ENCODE measurements at places on chromosomes 5 and 9. TPM values are rescaled to one million over a fixed set of nuclear protein-coding genes. Genes with fewer than 3 reads are reported as not detected.
A peak's percentile ranks its signal among the peaks of the same experiment; 100 is the strongest.

GRCh38 chr5:160421625-160422258 lies at the start of gene PTTG1:
Gene PTTG1, plus strand, starts transcription at chr5:160421855. Its CDS starts 458 bp downstream, at chr5:160422313.
- H3K27me3 ChIP-seq = no peaks in the 10 kb centered on the region
- no peaks in the 10 kb centered on the region for H3K36me3 ChIP-seq
- peaks cover 66% of the 10 kb centered on the region for H3K4me1 ChIP-seq
- H3K4me3 ChIP-seq = peak within 1 kb of the TSS; percentile 92
- peak within 1 kb of the TSS; percentile 91 for H3K27ac ChIP-seq
- peak; percentile 97 for DNase-seq

- no peak for DNase-seq
- no peak overlapping the region for H3K4me3 ChIP-seq
- H3K4me1 ChIP-seq = no peaks in the 10 kb centered on the region
Measured at GRCh38 chr9:77764894-77765780, 117.0 kb upstream of the GNA14 start.

DNA sequence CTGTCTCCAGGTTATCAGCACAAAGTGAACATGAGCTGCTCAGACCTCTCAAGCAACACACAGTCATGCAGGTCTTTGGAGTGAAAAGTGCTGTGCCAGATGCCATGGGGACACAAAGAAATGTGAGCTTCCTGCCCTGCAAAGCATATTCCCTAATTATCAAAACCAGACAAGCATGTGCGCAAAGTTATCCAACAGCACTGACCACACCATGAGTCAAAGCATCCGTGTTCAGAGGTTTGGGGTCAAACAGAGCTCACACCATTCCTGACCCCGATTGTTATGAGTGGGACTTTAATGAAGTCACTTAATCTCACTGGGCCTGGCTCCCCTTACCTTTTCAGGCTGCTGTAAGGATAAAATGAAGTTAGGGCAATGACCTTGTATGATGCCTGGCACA lies 138.5 kb downstream of the SLIT3 start:
- peak overlapping the region; percentile 87 for H3K27ac ChIP-seq
- peaks cover 53% of the 10 kb centered on the region for H3K4me1 ChIP-seq
- no peak for DNase-seq
- no peak overlapping the region for H3K4me3 ChIP-seq
- peaks cover 14% of the 10 kb centered on the region for H3K36me3 ChIP-seq

DNA sequence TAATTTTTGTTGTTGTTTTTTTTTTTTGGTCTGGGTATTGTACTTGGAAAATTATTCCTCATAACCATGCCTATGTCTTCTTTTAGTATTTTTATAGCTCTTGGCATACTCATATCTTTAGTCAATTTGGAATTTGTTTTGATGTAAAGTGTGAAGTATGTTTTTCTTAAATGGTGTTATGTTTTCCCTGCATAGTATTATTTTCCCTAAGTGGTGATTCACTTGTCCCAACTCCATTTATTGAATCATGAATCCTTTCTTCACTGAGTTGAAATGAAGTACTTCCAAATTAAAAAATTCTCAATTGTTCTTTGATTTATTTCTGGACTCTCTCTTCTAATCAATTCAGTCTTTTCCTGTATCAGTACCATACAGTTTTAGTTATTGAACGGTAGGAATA lies 46.5 kb downstream of the POLK start:
- no peaks in the 10 kb centered on the region for H3K27me3 ChIP-seq
- H3K36me3 ChIP-seq = peaks cover 49% of the 10 kb centered on the region
- H3K4me1 ChIP-seq = peaks cover 14% of the 10 kb centered on the region
- no peak overlapping the region for H3K4me3 ChIP-seq
- H3K27ac ChIP-seq = no peak overlapping the region

GRCh38 chr9:113150670-113151611 lies at the start of gene SLC31A2:
Gene SLC31A2, plus strand, starts transcription at chr9:113151007. Its CDS starts 68 bp downstream, at chr9:113151075.
- peaks cover 14% of the 10 kb centered on the region for H3K4me1 ChIP-seq
- peak; percentile 94 for DNase-seq
- peaks cover 12% of the 10 kb centered on the region for H3K27me3 ChIP-seq
- peak within 1 kb of the TSS; percentile 76 for H3K4me3 ChIP-seq

IFNA16 gene
- total RNA-seq = not detected

- no peaks in the 10 kb centered on the region for H3K4me1 ChIP-seq
- no peaks in the 10 kb centered on the region for H3K27me3 ChIP-seq
- H3K4me3 ChIP-seq = no peak overlapping the region
- H3K27ac ChIP-seq = no peak overlapping the region
Measured at GRCh38 chr9:88005240-88005639, 30.9 kb upstream of the CDK20 start.

CDC20B gene
- not detected for total RNA-seq

GRCh38 chr5:178207183-178207916 lies 3.0 kb downstream of the HNRNPAB start:
- no peaks in the 10 kb centered on the region for H3K27me3 ChIP-seq
- peaks cover 26% of the 10 kb centered on the region for H3K4me1 ChIP-seq
- H3K4me3 ChIP-seq = peak overlapping the region; percentile 18
- no peak for DNase-seq
- H3K36me3 ChIP-seq = peaks cover 50% of the 10 kb centered on the region

- H3K27ac ChIP-seq = no peak overlapping the region
- H3K4me1 ChIP-seq = no peaks in the 10 kb centered on the region
- no peaks in the 10 kb centered on the region for H3K27me3 ChIP-seq
Measured at GRCh38 chr5:41736641-41737040, 133.6 kb downstream of the OXCT1 start.

SLC46A2 gene
- not detected for total RNA-seq

DNA sequence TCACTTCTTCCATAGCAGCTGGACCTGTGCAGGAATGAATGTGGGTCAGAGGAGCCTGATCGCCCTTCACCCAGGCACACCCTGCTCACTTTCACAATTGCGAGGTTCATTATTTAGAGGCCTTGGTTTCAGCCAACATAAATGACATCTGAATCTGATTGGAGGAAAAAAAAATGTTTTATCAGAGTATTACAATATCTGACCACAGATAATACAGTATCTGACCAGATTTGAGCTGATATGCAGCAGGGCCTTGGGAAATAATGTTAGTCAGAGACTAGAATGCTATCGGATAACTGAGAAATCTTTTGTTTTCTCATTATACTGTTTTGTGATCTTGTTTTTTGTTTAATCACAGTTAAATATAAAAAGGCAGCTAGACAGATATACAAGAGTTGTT lies 7.7 kb downstream of the ICE1 start:
- no peak for DNase-seq
- H3K4me3 ChIP-seq = no peak overlapping the region
- peaks cover 47% of the 10 kb centered on the region for H3K4me1 ChIP-seq
- no peak overlapping the region for H3K27ac ChIP-seq

DNA sequence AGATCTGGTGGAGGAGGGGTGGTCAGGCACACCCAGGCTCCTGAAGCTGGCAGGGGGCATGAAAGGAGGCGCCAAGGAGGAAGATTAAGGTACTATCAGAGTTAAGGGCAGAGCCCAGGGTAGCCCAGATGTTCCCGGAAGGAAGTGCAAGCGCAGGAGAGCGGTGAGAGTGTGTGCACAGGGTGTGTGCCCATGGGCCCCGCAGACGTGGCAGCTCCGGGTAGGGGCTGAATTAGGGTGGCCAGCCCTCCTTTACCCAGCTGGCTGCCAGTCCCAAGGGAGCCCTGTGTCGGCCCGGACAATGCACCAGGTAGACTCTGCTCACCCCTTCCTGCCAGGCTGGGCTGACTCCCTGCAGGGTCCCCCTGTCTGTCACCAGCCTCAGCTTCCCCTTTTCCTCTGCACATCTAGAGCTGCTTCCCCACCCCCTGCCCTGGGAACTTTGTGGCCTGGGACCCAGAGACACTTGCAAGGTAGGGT lies at the start of gene SMIM33:
Gene SMIM33, plus strand, starts transcription at position 184 of the 480 bp plus-strand sequence. Its CDS starts 118 bp downstream, at position 302.
- DNase-seq = no peak
- H3K27me3 ChIP-seq = no peaks in the 10 kb centered on the region
- no peak within 1 kb of the TSS for H3K27ac ChIP-seq
- H3K4me1 ChIP-seq = peaks cover 32% of the 10 kb centered on the region

- peaks cover 43% of the 10 kb centered on the region for H3K27me3 ChIP-seq
- no peaks in the 10 kb centered on the region for H3K4me1 ChIP-seq
- no peak overlapping the region for H3K27ac ChIP-seq
- H3K36me3 ChIP-seq = no peaks in the 10 kb centered on the region
Measured at GRCh38 chr5:108607421-108607820, 140.3 kb upstream of the FER start.

DNA sequence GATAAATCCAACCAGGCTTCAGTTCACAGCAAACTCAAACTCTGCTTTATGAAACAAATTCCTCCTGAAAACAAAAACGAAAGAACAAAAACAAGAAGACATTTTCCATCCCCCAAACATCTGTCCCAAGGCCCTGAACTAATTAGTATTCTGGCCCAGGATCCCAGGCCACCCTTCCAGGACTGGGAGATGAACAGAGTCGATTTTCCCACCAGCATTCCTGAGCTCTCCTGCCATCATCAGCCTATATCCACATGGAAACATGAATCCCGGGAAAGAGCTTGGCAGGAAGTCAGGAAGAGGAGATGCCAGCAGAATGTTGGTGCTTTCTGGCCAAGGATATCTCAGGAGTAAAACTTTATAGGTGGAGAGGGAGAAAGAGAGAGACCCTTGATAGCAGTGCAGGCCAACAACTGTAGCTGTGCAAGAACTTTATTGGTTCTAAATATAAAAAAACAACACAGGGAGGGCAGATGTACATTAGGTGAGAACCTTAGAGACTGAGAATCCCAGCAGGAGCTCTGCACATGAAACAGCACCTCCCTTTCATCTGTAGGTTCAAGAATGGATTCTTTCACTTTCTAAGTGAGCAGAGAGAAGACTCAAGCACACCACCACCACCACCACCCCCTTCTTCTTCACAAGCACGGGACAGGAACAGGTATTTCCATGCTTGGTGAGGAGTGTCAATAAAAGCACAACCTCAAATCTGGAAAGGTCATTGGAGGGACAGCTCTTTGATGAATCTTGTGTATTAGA lies 190.7 kb upstream of the TAS2R1 start:
- no peak for DNase-seq
- H3K27me3 ChIP-seq = no peaks in the 10 kb centered on the region
- no peaks in the 10 kb centered on the region for H3K36me3 ChIP-seq

- H3K27me3 ChIP-seq = no peaks in the 10 kb centered on the region
Measured at GRCh38 chr5:158751961-158752655, 347.6 kb downstream of the EBF1 start.

DNA sequence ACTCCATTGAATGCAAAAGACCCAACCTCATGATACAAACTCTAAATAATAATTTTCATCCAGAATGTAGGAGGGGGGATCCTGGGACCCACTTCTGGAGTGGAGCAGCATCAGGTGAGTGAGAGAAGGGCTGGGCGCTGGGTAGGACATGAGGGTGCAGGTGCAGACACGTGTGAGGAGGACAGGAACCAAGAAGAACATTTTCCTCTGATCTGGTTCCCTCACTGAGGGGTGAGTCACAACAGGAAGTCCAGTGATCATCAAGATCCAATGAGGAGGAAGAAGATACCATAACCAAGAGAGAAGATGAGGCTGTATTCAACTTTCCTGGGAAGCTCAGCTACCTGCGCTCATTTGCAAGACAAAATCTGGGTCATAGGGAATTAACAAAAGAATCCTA lies 57.4 kb downstream of the SFXN1 start:
- H3K27me3 ChIP-seq = no peaks in the 10 kb centered on the region
- DNase-seq = no peak
- H3K27ac ChIP-seq = no peak overlapping the region
- peaks cover 8% of the 10 kb centered on the region for H3K4me1 ChIP-seq
- no peak overlapping the region for H3K4me3 ChIP-seq
- H3K36me3 ChIP-seq = peaks cover 3% of the 10 kb centered on the region

GRCh38 chr5:147391781-147392180 lies 118.1 kb downstream of the DPYSL3 start:
- H3K4me3 ChIP-seq = no peak overlapping the region
- H3K4me1 ChIP-seq = no peaks in the 10 kb centered on the region
- peaks cover 29% of the 10 kb centered on the region for H3K36me3 ChIP-seq
- no peak for DNase-seq
- no peaks in the 10 kb centered on the region for H3K27me3 ChIP-seq

DNA sequence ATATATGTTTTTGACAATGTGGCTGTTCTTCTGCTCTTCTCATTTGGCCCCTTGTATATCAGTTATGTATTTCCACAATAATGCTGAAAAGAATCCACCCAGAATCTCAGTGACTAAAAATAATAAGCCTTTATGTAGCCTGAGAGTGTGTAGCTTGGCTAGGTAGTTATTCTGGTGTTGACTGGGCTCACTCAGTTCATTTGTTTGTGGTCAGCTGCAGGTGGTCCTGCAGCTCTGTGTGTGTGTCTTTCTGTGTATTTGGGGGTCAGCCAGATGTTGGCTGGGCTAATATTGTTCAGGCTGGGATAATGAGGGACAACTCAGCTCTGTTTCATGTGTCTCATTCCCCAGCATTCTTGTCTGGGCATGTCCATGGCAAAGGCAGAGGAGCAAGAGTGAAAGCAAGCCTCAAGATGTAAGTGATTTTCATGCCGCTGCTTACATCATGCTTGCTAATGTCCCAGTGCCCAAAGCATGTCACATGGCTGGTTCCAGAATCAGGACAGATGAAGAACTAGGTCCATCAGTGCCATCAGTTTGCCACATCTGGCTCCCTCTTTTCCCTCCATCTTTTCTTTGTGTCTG lies 162.8 kb downstream of the KCTD16 start:
- peaks cover under 1% of the 10 kb centered on the region for H3K27me3 ChIP-seq
- H3K4me3 ChIP-seq = no peak overlapping the region
- no peaks in the 10 kb centered on the region for H3K4me1 ChIP-seq
- no peak overlapping the region for H3K27ac ChIP-seq
- DNase-seq = no peak

GRCh38 chr5:159269723-159270122 lies 6.6 kb downstream of the UBLCP1 start:
- H3K4me1 ChIP-seq = no peaks in the 10 kb centered on the region
- H3K36me3 ChIP-seq = peaks cover 28% of the 10 kb centered on the region
- no peaks in the 10 kb centered on the region for H3K27me3 ChIP-seq
- DNase-seq = no peak
- no peak overlapping the region for H3K27ac ChIP-seq

TXNDC8 gene
- total RNA-seq = not detected

DNA sequence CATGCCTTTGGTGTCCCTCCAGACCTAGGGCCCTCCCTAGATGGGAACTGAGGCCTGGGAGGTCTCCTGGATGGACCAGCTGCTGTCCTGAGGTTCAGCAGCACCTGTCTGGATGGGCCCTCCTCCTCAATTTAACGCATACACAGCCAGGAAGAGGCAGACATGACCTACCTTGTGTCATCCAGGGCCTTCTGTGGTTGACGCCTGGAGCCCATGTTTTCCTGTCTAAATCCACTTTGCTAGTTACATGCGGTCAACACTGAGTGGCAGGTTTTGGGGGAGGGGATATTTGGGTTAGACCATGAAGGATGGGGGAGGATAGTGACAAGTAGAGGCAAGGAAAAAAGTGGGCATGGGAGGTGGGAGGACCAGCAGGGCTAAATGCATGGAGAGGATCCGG lies 3.1 kb upstream of the STC2 start:
- peak overlapping the region; percentile 89 for H3K27ac ChIP-seq
- no peak for DNase-seq
- no peaks in the 10 kb centered on the region for H3K27me3 ChIP-seq
- peaks cover 53% of the 10 kb centered on the region for H3K4me1 ChIP-seq
- H3K36me3 ChIP-seq = peaks cover 12% of the 10 kb centered on the region
